ENCODE measurements at places on chromosomes 16 and 17. TPM values are rescaled to one million over a fixed set of nuclear protein-coding genes. Genes with fewer than 3 reads are reported as not detected.

DNA sequence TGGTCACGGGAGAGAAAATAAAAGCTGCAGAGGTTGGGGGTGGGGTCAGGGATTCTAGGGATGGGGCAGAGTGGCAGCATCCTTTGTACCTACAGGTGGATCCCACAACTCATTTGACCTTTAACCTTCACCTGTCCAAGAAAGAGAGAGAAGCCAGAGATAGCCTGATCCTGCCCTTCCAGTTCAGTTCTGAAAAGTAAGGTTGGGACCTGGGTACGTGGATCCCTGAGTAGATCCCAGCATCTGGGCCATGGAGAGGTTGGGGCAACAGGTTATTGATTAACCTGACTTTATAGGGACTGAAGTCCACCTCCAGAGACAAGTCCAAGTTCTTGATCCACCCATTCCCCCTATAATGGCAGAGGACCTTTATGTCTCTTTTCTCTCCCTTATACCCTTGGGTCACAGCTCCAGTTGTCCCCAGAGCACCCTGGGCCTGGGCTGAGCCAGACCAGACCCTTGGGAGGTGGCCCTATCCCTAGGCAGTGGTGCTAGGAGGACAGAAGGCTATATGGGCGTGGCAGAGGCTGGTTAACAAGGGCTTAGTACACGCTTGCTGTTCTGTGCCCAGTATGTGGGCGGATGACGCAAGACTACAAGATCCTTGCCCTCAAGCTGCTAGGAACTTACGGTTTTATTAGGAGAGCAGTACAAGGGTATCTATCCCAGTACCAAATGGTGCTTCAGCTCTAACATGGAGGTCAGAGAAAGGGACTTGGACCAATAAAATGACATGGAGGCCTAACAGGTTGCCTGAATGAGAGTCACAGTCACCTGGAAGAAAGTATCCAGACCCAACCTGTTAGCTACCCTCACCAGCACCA, 3.3 kb downstream of the CLDN7 start:
- peak; percentile 84 for DNase-seq

- no peak for DNase-seq
Observed at GRCh38 chr16:48373258-48374029, 11.8 kb downstream of the SIAH1 start.

DNA sequence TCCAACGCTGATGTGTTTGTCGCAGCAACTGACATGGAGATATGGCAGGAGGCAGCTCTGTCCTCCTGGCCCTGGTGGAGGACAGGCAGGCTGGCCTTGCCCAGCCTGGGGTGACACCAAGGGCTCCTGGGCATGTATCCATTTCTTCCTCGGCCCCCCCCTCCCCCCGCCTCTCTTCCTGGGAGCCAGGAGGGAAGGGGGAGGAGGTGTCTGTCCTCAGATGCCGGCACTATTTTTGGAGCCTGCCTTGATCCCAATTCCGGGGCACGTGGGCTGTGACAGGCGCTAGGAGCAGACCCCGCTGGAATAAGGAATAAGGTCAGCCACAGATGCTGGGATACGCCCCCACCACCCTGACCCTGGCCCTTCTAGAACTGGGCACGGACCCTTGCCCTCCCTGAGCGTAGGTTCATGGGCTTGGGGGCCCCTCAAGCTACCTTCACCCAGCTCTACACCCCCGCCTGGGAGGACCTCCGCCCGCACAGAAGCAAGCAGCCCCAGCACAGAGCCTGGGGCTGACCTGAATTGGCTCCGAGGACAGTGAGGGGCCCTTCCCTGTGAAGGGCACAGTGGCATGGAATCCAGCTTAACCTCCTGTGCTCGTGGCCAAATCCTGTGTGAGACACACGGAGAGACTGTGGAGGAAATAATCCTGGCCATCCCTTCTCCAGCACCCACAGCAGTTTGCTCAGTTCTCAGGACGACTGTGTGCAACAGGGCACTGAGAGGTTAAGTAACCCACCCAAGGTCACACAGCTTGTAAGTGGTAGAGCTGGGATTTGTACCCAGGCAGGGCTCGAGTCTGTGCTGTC, 24.1 kb downstream of the SEC14L5 start:
- no peak for DNase-seq

- DNase-seq = no peak
Observed at GRCh38 chr17:3688852-3689261, 7.1 kb downstream of the P2RX5 start.

DNA sequence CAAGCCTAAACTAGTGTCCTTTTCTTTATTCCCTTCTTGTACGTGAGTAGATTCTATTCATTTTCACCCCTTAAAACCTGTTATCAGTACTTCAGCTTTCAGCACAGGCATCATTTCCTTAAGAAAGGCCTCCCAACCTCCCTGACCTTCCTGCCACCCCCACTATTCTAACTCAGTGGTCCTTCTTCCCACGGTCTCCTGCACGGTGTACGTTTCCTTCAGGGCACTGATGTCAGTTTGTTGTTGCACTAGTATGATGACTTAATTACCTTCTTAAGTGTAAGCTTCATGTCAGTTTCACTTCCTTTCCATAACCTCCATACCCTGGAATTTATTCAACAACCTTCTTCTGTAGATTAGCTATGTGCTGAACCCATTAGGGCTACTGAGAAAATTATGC, 484.2 kb downstream of the HS3ST4 start:
- no peak for DNase-seq

DNA sequence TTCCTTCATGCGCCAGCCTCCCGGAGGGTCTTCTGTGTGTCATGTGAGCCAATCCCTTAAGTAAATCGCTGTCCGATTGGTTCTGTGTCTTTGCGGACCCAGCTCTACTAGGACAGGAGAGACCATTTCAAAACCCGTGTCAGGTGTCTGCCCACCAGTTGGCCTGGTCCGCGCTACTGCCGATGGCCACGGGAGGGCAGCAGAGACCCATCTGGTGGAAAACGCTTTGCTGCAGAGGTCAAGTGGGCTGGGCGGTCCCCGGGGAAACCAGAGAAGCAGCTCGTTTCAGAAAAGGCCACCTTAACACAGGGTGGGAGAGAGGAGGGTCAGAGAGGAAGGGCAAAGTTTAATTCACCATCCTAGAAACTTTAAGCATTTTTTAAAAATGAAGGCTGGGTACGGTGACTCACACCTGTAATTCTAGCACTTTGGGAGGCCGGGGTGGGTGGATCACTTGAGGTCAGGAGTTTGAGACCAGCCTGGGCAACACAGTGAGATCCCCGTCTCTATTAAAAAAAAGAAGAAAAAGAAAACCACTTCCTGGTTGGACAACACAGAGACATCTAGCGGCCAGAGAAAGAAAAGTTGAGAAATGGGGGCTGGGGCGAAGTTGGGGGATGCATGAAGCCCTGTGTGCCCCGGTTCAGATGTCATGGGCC, 2.8 kb upstream of the CIBAR2 start:
- peak; percentile 88 for DNase-seq

GRCh38 chr16:87447323-87447722, 45.5 kb downstream of the ZCCHC14 start:
- peak; percentile 90 for DNase-seq

The PRAC2 gene
- not detected for total RNA-seq
